Stomach (tissue), 19 donors: ENCODE measurements at places on chromosomes 5 and 9.

DNA sequence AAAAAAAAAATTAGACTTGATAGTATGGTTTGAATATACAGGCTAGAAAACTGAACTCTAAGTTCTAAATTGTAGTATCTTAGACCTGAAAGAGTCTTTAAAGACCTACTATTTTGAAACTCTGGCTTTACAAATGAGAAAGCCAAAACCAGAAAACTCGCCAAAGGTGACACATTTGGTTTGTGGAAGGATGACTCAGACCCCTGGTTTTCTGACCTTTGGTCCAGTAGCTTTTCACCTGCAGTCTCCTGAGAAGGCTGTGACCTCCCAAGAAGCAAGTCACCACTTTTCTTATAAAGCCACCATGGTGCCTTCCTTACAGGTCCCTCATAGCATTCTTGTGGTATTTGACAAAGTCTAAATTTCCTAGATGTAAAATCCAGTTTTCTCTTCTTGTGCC, 102.1 kb upstream of the CEP78 start:
- H3K4me1 ChIP-seq = no peaks in the 10 kb centered on the region
- no peaks in the 10 kb centered on the region for H3K27me3 ChIP-seq
- DNase-seq = no peak
- H3K4me3 ChIP-seq = no peak overlapping the region
- no peaks in the 10 kb centered on the region for H3K36me3 ChIP-seq

- no peak overlapping the region for H3K4me3 ChIP-seq
- H3K27me3 ChIP-seq = no peaks in the 10 kb centered on the region
- no peak overlapping the region for H3K27ac ChIP-seq
- H3K4me1 ChIP-seq = no peaks in the 10 kb centered on the region
These were observed 80.8 kb downstream of the RORB start for GRCh38 chr9:74577956-74578355.

DNA sequence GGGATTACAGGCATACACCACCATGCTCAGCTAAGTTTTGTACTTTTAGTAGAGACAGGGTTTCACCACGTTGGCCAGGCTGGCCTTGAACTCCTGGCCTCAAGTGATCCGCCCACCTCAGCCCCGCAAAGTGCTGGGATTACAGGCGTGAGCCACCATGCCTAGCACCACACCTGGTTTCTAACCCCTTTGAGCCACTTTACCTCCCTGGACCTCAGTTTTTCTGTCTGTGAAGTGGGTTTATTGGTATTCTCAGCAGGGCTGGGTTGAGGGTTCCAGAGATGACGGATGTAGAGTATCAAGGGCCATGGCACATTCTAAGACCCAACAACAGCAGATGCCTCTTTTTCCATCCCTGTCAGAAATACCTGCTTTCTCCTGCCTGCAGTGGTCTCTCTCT, 38.6 kb downstream of the AMBP start:
- no peaks in the 10 kb centered on the region for H3K4me1 ChIP-seq
- H3K27ac ChIP-seq = no peak overlapping the region
- H3K27me3 ChIP-seq = no peaks in the 10 kb centered on the region
- H3K36me3 ChIP-seq = peaks cover 76% of the 10 kb centered on the region

- no peak for DNase-seq
- H3K36me3 ChIP-seq = no peaks in the 10 kb centered on the region
- peaks cover 77% of the 10 kb centered on the region for H3K4me1 ChIP-seq
- H3K27ac ChIP-seq = no peak overlapping the region
- H3K27me3 ChIP-seq = no peaks in the 10 kb centered on the region
These were observed 49.7 kb downstream of the MYO10 start for GRCh38 chr5:16886366-16886736.

DNA sequence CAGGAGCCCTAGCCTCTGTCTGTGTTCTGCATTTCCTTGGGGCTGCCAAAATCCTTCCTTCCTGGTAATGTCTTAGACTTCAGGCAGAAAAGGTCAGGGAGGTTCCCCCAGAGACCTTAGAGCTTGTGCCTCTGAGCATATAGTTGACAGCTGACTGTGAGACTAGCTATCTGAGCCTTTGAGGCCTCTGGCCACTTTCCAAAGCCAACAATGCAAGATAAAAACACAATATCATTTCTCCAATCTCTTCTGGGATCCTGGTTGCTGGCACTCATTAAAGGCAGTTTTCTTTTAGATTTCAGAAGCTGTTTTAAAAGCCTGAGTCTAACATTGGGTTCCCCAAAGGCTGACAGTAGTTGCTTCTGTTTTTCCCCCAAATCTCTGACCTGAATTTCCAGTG, 13.2 kb upstream of the GLRA1 start:
- no peaks in the 10 kb centered on the region for H3K36me3 ChIP-seq
- DNase-seq = no peak
- no peaks in the 10 kb centered on the region for H3K27me3 ChIP-seq
- H3K4me1 ChIP-seq = no peaks in the 10 kb centered on the region

- peaks cover 4% of the 10 kb centered on the region for H3K36me3 ChIP-seq
- no peak for DNase-seq
- no peaks in the 10 kb centered on the region for H3K27me3 ChIP-seq
- no peaks in the 10 kb centered on the region for H3K4me1 ChIP-seq
These were observed 74.2 kb downstream of the MAMDC2 start for GRCh38 chr9:70117835-70118319.

GRCh38 chr5:132947671-132948070, 15.8 kb downstream of the AFF4 start:
- no peak for DNase-seq
- no peak overlapping the region for H3K4me3 ChIP-seq
- H3K36me3 ChIP-seq = peaks cover 6% of the 10 kb centered on the region
- H3K27ac ChIP-seq = no peak overlapping the region
- no peaks in the 10 kb centered on the region for H3K27me3 ChIP-seq

DNA sequence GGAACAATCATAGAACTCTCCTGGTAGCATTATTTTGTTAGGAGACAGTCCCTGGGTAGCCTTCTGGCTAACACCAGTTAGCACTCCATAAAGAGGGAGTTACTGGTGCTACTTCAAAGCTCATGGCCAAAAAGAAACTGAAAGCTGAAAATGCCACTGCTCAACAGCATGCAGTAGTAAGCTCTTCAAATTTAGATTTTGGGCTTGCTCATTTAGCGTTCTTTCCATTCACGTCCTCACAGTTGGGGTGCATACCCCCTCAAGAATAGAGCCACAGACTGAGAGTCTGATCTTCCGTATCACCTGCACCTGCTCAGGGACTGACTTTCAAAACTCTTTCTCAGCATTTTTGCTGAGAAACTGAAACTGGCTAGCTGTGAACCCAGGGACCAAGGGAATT, 24.7 kb downstream of the NTRK2 start:
- no peaks in the 10 kb centered on the region for H3K36me3 ChIP-seq
- H3K4me1 ChIP-seq = no peaks in the 10 kb centered on the region
- H3K4me3 ChIP-seq = no peak overlapping the region

DNA sequence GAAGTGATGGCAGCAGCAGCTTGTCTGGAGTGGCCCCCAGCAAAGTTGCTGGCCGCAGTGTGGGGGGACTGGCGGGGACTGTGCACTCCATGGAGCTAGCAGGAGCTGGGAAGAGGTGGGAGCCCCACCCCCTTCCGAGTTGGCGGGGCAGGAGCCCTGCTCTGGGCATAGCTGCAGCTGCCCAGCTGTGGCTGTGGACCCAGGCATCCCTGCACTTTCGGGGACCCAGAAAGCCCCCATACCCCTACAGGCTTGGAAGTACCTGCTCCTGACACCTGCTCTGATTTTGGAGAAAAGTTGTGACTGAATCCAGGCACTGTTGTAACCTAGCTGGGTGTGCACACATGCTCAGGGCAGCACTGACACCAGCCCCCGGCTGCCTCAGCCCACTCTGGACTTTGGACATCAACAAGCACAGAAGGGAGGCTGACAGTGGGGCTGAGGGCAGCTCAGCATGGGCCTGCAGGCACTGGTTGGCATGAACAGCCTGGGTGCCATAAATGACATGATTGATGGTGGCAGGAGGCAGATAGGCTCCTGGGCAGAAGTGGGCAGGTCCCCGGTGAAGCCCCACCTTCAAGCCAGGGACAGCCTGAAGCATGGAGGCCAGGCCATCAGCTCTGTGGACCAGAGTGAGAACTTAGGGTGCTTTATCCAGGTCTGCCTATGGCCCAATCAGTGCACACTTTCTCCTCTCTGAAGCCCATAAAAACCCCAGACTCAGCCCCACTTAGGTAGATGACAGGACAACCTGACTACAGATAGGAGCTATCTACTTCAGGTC, 12.6 kb downstream of the LMBRD2 start:
- H3K4me3 ChIP-seq = no peak overlapping the region
- H3K27me3 ChIP-seq = no peaks in the 10 kb centered on the region
- H3K36me3 ChIP-seq = peaks cover 57% of the 10 kb centered on the region
- H3K27ac ChIP-seq = no peak overlapping the region
- DNase-seq = no peak
- no peaks in the 10 kb centered on the region for H3K4me1 ChIP-seq
